Adrenal gland (tissue), 19 donors: ENCODE measurements at places on chromosomes 7 and 10. TPM values are rescaled to one million over a fixed set of nuclear protein-coding genes. Genes with fewer than 3 reads are reported as not detected.

TWIST1 gene
- 17.9 TPM for polyA plus RNA-seq

TMEM140 gene
- polyA plus RNA-seq = 10.9 TPM

PRSS37 gene
- not detected for polyA plus RNA-seq

TMED4 gene
- polyA plus RNA-seq = 64.9 TPM

PPP1R17 gene
- 0.20 TPM for polyA plus RNA-seq

ZNF853 gene
- polyA plus RNA-seq = 1.2 TPM

SYCE1 gene
- polyA plus RNA-seq = 0.92 TPM

AKR1C4 gene
- not detected for polyA plus RNA-seq

ESYT2 gene
- polyA plus RNA-seq = 16.8 TPM

PAPOLB gene
- polyA plus RNA-seq = not detected

SPDYE2 gene
- 0.17 TPM for polyA plus RNA-seq

IRF5 gene
- polyA plus RNA-seq = 16.7 TPM

GIMAP7 gene
- polyA plus RNA-seq = 39.3 TPM

ITGB8 gene
- polyA plus RNA-seq = 4.3 TPM

ADAMTS14 gene
- polyA plus RNA-seq = 0.40 TPM

INMT gene
- polyA plus RNA-seq = 174 TPM

SPDYE1 gene
- not detected for polyA plus RNA-seq

MYO1G gene
- polyA plus RNA-seq = 4.0 TPM

SLC35G1 gene
- 1.8 TPM for polyA plus RNA-seq

ALOX5 gene
- polyA plus RNA-seq = 18.3 TPM

LRRC18 gene
- not detected for polyA plus RNA-seq

EIF5AL1 gene
- 0.91 TPM for polyA plus RNA-seq

MOGAT3 gene
- not detected for polyA plus RNA-seq

CTNNA3 gene
- 0.03 TPM for polyA plus RNA-seq

HOXA3 gene
- polyA plus RNA-seq = 1.0 TPM

ANK3 gene
- 2.6 TPM for polyA plus RNA-seq

SGPL1 gene
- polyA plus RNA-seq = 16.0 TPM

FAM237B gene
- polyA plus RNA-seq = not detected

SORBS1 gene
- 26.5 TPM for polyA plus RNA-seq

ZNF735 gene
- polyA plus RNA-seq = not detected

AKR1C1 gene
- polyA plus RNA-seq = 14.2 TPM

C10orf67 gene
- 0.03 TPM for polyA plus RNA-seq

TMEM130 gene
- 38.5 TPM for polyA plus RNA-seq

TMEM178B gene
- polyA plus RNA-seq = 0.56 TPM

GNAT3 gene
- not detected for polyA plus RNA-seq
